ENCODE measurements at places on chromosomes 16 and 17.
A peak's percentile ranks its signal among the peaks of the same experiment; 100 is the strongest.

GRCh38 chr17:11553135-11553534 lies 45.1 kb upstream of the DNAH9 start:
- H3K27me3 ChIP-seq: no peaks in the 10 kb centered on the region
- no peaks in the 10 kb centered on the region for H3K4me1 ChIP-seq
- no peaks in the 10 kb centered on the region for H3K36me3 ChIP-seq
- no peak for DNase-seq
- no peak overlapping the region for H3K4me3 ChIP-seq

- peak overlapping the region; percentile 55 for H3K4me3 ChIP-seq
- DNase-seq: no peak
- no peaks in the 10 kb centered on the region for H3K36me3 ChIP-seq
Measured at GRCh38 chr16:17939122-17939536, 397.4 kb downstream of the NPIPA8 start.

DNA sequence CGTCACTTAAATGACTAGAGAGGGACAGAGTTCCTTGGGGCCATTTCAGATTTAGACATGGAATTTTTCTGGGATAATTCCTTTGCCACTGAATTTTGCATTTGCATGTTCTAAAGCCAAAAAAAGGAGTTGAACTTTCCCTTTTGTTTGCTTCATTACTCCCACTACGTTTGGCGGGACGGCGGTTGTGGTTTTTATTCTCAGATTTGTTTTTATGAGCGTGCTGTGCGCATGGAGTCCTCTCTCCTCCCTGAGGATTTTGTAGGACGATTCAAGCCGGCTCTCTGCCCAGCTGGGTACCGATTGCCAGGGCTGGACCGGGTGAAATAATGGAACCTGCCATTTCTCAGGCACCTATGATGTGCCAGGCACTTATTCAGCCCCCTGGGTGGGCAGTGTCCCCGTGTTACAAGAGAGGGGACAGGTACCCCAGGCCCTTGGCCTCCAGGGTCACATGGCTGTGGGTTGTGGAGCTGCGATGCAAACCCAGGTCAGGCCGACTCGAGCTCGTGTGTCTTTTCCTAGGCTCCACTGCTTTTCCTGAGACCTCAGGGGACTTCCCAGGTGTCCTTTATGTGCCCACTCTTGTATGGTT lies 18.8 kb downstream of the CMIP start:
- H3K4me3 ChIP-seq: no peak overlapping the region
- H3K27me3 ChIP-seq: no peaks in the 10 kb centered on the region
- peaks cover 74% of the 10 kb centered on the region for H3K4me1 ChIP-seq
- no peak for DNase-seq
- no peak overlapping the region for H3K27ac ChIP-seq
- peaks cover 20% of the 10 kb centered on the region for H3K36me3 ChIP-seq

DNA sequence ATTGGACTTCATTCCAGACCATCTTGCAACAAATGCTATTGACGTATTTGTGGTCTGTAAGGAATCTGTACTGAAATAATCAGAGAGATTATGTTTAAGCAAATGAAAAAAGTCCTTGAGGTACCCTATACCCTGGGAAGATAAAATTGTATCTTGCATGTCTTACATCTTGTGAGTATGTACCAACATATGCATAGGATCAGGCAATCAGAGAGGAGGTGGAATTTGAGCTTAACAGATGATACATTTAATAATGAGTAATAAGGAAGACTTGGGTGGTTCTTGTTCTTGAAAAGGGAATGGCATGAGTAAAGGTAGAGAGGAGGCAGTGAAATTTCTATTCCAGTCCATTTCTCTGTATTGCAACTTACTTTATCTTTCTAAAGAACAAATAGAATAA lies 10.6 kb downstream of the MOSMO start:
- DNase-seq: no peak
- H3K4me3 ChIP-seq: no peak overlapping the region
- no peak overlapping the region for H3K27ac ChIP-seq
- no peaks in the 10 kb centered on the region for H3K27me3 ChIP-seq
- peaks cover 5% of the 10 kb centered on the region for H3K36me3 ChIP-seq

- DNase-seq: peak; percentile 11
- H3K36me3 ChIP-seq: peaks cover 3% of the 10 kb centered on the region
- H3K27ac ChIP-seq: no peak overlapping the region
Measured at GRCh38 chr17:67055811-67056745, 11.7 kb downstream of the CACNG1 start.

- no peak for DNase-seq
- no peaks in the 10 kb centered on the region for H3K36me3 ChIP-seq
- no peak overlapping the region for H3K4me3 ChIP-seq
- H3K27me3 ChIP-seq: peaks cover 27% of the 10 kb centered on the region
- H3K27ac ChIP-seq: no peak overlapping the region
- H3K4me1 ChIP-seq: no peaks in the 10 kb centered on the region
Measured at GRCh38 chr17:49925921-49926320, 43.1 kb upstream of the DLX4 start.

DNA sequence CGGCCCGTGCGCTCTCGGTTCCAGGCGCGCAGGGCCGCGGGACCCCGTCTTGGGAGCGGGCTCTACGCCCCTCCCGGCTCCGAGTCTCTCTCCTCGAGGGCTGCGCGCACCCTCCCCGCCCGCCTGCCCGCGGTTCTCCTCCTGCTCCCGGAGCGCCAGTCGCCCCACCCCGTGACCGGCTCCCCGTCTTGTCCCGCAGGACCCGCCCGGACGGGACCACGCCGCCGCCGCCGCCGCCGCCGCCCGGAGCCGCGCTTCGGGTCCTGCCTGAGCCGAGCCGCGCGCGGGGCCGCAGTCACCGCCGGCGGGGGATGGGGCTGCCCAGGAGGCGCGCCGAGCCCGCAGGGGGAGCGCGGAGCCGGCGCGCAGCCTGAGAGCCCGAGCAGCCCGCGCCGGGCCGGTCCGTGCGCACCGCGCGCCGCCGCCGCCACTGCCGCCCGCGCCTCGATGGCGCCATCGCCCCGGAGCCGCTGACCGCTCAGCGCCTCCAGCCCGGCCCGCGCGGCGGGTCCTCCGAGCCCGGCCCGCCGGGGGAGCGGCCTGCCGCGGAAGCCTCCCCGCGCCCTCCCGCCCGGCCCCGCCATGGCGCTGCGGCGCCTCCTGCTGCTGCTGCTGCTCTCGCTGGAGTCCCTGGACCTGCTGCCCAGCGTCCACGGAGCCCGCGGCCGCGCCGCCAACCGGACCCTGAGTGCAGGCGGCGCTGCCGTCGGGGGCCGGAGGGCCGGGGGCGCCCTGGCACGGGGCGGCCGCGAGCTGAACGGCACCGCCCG lies at the start of gene SHISA6:
Gene SHISA6 (plus strand): TSS at position 373 of the 770 bp plus-strand sequence.
- H3K27me3 ChIP-seq: peaks cover 63% of the 10 kb centered on the region
- H3K4me1 ChIP-seq: peaks cover 2% of the 10 kb centered on the region
- no peak within 1 kb of the TSS for H3K4me3 ChIP-seq
- no peak for DNase-seq
- H3K36me3 ChIP-seq: no peaks in the 10 kb centered on the region

- no peak overlapping the region for H3K4me3 ChIP-seq
- no peaks in the 10 kb centered on the region for H3K27me3 ChIP-seq
- peak overlapping the region; percentile 65 for H3K27ac ChIP-seq
- H3K36me3 ChIP-seq: peaks cover 62% of the 10 kb centered on the region
- peaks cover 100% of the 10 kb centered on the region for H3K4me1 ChIP-seq
Measured at GRCh38 chr17:40551879-40552768, 13.1 kb downstream of the CCR7 start.

- H3K27me3 ChIP-seq: no peaks in the 10 kb centered on the region
- H3K4me3 ChIP-seq: peak overlapping the region; percentile 100
- H3K27ac ChIP-seq: peak overlapping the region; percentile 71
- peaks cover 57% of the 10 kb centered on the region for H3K4me1 ChIP-seq
- no peak for DNase-seq
- H3K36me3 ChIP-seq: peaks cover 90% of the 10 kb centered on the region
Measured at GRCh38 chr16:24543949-24544348, 4.6 kb downstream of the RBBP6 start.

DNA sequence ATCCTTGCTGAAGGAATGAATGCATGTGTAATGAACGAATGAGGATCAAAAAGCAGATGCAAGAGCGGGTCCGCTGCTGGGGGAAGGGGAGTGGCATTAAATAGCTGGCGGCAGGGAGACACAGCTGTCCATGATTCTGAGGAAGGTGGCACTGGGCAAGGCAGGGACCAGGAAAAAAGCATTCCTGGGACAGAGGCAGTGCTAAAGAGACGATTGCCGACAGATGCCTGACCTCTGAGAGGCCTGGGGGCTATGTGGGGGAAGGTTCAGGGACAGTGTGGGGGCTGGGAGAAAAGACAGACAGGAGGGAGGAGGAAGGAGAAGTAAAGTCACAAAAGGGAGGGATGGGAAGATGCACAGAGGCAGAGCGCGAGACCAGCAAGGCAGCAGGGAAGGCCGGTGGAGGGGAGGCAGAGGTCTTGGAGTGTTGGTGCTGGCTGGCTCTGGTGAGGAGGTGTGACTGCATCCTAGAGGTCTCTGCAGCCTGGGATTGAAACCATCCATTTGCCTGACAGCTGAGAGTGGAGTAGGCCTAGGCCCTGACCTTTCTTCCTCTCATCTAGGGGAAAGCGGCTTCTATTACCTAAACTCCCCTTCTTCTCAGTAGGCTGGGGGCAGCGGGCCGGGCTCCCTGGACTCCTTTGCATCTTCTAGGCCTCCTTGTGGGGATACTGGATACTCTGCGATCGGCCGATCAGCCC lies 109.9 kb downstream of the SDK2 start:
- H3K27ac ChIP-seq: no peak overlapping the region
- H3K4me1 ChIP-seq: no peaks in the 10 kb centered on the region
- H3K27me3 ChIP-seq: no peaks in the 10 kb centered on the region
- no peak overlapping the region for H3K4me3 ChIP-seq
- H3K36me3 ChIP-seq: no peaks in the 10 kb centered on the region

DNA sequence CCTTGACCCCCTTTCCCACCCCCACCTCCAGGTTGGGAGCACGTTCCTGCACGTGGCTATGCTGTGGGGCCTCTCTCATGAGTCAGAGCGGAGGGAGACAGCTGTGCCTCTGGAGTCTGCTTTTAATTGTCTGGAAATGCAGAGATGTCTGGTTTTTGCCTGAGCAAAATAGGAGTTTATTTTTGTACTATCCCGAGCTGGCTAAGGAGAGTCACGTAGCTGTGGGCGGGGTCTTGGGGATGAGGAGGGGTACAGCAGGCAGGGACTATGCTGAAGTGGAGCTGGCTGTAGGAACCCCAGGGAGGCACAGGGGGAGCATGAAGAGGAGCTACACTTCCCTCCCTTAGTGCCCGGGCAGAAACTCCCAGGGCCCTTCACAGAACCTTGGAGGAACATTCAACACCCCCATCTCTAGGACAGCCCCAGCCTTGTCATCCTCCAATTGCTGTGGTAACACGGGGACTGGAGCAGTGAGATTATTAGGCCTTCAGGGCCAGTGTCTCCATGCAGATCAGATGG lies 44.7 kb upstream of the LGALS9 start:
- H3K4me3 ChIP-seq: no peak overlapping the region
- peak overlapping the region; percentile 29 for H3K27ac ChIP-seq
- peaks cover 4% of the 10 kb centered on the region for H3K4me1 ChIP-seq
- H3K36me3 ChIP-seq: peaks cover 98% of the 10 kb centered on the region

DNA sequence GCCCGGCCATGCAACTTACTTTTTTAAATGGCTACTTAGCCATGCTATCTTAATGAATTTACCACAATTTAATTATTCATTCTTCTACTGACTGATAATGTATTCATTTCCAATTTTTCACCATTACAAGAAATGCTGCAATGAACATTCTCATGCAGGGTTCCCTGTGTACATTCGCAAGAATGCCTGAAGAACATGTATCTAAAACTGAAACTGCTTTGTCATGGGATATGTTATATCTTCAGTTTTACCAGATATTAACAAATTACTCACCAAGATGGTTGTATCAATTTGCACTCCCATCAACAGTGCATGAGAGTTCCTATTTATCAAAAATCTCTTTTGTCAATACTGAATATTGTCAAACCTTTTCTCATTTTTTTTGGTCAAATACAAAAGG lies 100.8 kb downstream of the SLC39A11 start:
- no peak overlapping the region for H3K27ac ChIP-seq
- DNase-seq: no peak
- H3K36me3 ChIP-seq: peaks cover 3% of the 10 kb centered on the region
- H3K4me1 ChIP-seq: peaks cover 25% of the 10 kb centered on the region

DNA sequence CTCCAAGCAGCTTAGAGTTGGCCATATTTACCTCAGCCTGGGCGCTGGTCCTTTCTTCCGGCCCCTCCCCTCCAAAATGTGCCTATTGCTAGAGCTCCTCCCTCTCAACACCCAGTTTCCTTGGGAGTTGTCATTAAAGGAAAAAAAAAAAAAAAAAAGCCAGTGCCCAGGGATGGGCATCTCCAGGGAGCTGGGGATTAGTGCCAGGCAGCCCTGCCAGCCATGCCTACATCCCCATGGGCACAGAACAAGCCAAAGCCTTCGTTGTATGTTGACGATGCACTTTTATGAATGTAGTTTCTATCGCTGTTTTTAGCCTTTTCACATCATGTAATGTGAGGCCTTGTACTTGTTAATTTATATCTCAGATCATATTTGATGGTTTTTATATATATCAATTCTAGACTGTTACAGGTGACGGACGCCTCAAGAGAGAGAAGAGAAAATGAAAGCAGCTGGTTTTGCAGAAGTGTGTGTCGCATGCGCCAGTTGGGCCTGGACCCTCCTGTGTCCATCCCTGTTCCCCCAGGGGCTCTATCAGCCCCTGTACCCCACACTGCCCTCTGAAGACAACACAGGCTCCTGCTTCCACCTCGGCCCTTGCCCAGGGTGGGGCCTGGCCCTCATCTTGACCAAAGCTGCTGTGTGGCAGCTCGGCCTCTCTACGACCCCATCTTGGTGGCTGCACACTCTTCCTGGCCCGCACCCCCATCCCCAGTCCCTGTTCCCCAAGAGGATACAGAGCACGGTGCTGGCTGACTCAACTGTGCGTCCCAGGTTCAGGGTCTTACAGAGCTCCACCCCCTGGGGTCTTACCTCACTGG lies 4.8 kb downstream of the LIMD2 start:
- H3K36me3 ChIP-seq: peaks cover 75% of the 10 kb centered on the region
- DNase-seq: peak; percentile 50
- H3K27me3 ChIP-seq: no peaks in the 10 kb centered on the region
- peaks cover 52% of the 10 kb centered on the region for H3K4me1 ChIP-seq

DNA sequence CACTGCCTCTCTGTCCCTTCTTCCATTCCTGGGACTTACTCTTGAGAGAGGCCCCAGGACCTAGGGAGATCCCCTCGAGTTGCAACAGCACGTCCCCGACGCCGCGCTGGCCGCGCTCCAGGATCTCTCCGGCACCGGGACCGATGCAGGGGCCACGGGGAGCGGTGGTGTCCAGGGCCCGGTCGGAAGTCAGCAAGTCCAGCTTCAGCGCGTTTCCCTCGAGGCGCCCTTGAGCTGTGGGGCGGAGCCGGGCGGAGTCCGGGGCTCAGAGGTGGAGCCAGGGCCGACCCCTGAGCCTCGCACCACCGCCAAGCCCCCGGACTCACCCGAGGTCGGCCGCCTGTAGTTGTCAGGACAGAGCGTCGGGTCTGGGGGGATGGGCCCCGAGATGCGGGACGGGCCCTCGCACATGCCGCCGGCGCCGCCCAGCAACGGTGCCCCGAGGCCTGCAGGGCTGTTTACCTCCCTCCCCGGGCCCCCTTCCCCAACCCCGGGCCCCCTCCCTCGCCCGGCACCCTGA lies 458 bp downstream of the ENKD1 start:
- peaks cover 30% of the 10 kb centered on the region for H3K4me1 ChIP-seq
- no peaks in the 10 kb centered on the region for H3K27me3 ChIP-seq
- H3K36me3 ChIP-seq: peaks cover 20% of the 10 kb centered on the region
- H3K4me3 ChIP-seq: peak overlapping the region; percentile 79
- no peak for DNase-seq

- H3K36me3 ChIP-seq: peaks cover 5% of the 10 kb centered on the region
- H3K4me1 ChIP-seq: peaks cover 75% of the 10 kb centered on the region
- H3K4me3 ChIP-seq: no peak overlapping the region
Measured at GRCh38 chr17:40072040-40072734, 9.4 kb downstream of the THRA start.

Measured in activated T-cell treated with anti-CD3 and anti-CD28 coated beads, Interleukin-2, amount 50 U/mL, for 24 hours (primary cell).